ENCODE measurements at places on chromosomes 1 and 21. TPM values are rescaled to one million over a fixed set of nuclear protein-coding genes. Genes with fewer than 3 reads are reported as not detected.

The OVAAL gene
- 0.46 TPM for total RNA-seq

The C1orf74 gene
- total RNA-seq, result 2.0 TPM

The OLFML2B gene
- total RNA-seq, result 0.33 TPM

The H3-3A gene
- 386 TPM for total RNA-seq

The ACTN2 gene
- total RNA-seq, result not detected

The CPT2 gene
- 9.1 TPM for total RNA-seq

The ASTN1 gene
- 0.02 TPM for total RNA-seq

The FABP3 gene
- not detected for total RNA-seq

The SPATA46 gene
- not detected for total RNA-seq

The GMEB1 gene
- total RNA-seq, result 6.9 TPM

The PRRX1 gene
- total RNA-seq, result not detected

The RAP1GAP gene
- total RNA-seq, result 10.1 TPM

The SLC30A7 gene
- 9.0 TPM for total RNA-seq

The KCNA3 gene
- total RNA-seq, result not detected

The SPRR2A gene
- not detected for total RNA-seq

The ANGPTL1 gene
- total RNA-seq, result not detected

The MYOM3 gene
- 6.0 TPM for total RNA-seq

The LAD1 gene
- 2.2 TPM for total RNA-seq

The COL24A1 gene
- 0.02 TPM for total RNA-seq

The LMX1A gene
- total RNA-seq, result not detected

The FGR gene
- not detected for total RNA-seq

The FCN3 gene
- total RNA-seq, result not detected

The CCDC27 gene
- not detected for total RNA-seq

The FAM131C gene
- 19.1 TPM for total RNA-seq

The C1orf87 gene
- not detected for total RNA-seq

The GFI1 gene
- 0.23 TPM for total RNA-seq

The CD101 gene
- 0.14 TPM for total RNA-seq

The PAPPA2 gene
- 0.01 TPM for total RNA-seq

The CYP4Z1 gene
- total RNA-seq, result not detected

The BSND gene
- not detected for total RNA-seq

The PPIH gene
- 59.7 TPM for total RNA-seq

The LMOD1 gene
- not detected for total RNA-seq

The EPHA10 gene
- 1.4 TPM for total RNA-seq

The RBM34 gene
- 80.7 TPM for total RNA-seq

The ACOT11 gene
- 2.6 TPM for total RNA-seq

The TEX38 gene
- not detected for total RNA-seq

The C21orf58 gene
- total RNA-seq, result 4.5 TPM

The DBT gene
- 4.7 TPM for total RNA-seq

The ECM1 gene
- total RNA-seq, result 1.5 TPM

The NPR1 gene
- 3.2 TPM for total RNA-seq

The LRRC3 gene
- 2.4 TPM for total RNA-seq

Measured in A549 treated with dexamethasone at 1 μM for 4 hours (cell line).